ENCODE measurements at places on chromosomes 12 and 14. TPM values are rescaled to one million over a fixed set of nuclear protein-coding genes. Genes with fewer than 3 reads are reported as not detected.

GRCh38 chr12:116450406-116450910, 108.7 kb upstream of the MAP1LC3B2 start:
- DNase-seq: no peak

- DNase-seq: no peak
These were observed 87.5 kb downstream of the FUT8 start for GRCh38 chr14:65500075-65500474.

The NKX2-1 gene
- not detected for total RNA-seq

The NOVA1 gene
- total RNA-seq: 3.8 TPM

- DNase-seq: no peak
These were observed 199.2 kb upstream of the EEA1 start for GRCh38 chr12:93128332-93128707.

- no peak for DNase-seq
These were observed 2.1 kb downstream of the GMFB start for GRCh38 chr14:54486685-54487084.

DNA sequence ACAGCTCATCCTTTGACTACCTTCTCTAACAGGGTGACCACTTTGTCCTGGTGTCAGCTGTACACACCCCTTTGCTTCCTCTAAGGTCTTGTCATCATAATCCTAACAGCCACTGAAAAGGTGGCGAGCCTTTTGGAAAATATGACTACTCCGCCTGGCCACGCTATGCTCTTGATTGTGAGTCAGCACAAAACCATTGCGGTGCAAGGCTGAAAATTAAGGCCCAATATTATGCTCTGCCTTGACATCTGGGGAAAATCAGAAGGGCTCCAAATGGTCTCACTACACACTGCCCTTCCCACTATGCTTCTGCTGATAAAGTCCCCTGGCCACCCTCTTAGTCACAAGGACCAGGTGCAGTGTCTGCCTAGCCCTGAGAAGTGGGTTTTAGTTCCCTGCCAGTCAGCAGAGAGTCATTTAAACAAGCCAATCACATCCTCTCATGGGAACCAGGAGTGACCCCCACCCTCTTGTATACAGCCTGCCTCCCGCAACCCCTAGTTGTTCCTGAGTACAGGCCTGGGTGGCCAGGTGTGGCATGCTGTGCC, 34.3 kb downstream of the FGD6 start:
- no peak for DNase-seq

DNA sequence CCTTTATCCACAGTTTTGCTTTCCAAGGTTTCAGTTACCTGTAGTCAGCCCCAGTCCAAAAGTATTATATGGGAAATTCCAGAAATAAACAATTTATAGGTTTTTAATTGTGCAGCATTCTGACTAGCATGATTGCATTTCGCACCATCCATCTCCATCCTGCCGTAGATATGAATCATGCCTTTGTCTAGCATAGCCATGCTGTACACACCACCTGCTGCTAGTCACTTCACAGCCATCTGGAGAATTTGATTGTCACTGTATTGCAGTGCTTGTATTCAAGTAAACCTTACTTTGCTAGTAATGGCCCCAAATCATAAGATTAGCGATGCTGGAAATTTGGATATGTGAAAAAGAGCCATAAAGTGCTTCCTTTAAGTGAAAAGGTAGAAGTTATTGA, 36.0 kb downstream of the MUCL1 start:
- DNase-seq: no peak

The TAS2R9 gene
- total RNA-seq: not detected

- no peak for DNase-seq
These were observed 4.3 kb downstream of the OSBPL8 start for GRCh38 chr12:76555231-76555767.

GRCh38 chr12:56682323-56682722, 5.8 kb downstream of the PTGES3 start:
- no peak for DNase-seq

DNA sequence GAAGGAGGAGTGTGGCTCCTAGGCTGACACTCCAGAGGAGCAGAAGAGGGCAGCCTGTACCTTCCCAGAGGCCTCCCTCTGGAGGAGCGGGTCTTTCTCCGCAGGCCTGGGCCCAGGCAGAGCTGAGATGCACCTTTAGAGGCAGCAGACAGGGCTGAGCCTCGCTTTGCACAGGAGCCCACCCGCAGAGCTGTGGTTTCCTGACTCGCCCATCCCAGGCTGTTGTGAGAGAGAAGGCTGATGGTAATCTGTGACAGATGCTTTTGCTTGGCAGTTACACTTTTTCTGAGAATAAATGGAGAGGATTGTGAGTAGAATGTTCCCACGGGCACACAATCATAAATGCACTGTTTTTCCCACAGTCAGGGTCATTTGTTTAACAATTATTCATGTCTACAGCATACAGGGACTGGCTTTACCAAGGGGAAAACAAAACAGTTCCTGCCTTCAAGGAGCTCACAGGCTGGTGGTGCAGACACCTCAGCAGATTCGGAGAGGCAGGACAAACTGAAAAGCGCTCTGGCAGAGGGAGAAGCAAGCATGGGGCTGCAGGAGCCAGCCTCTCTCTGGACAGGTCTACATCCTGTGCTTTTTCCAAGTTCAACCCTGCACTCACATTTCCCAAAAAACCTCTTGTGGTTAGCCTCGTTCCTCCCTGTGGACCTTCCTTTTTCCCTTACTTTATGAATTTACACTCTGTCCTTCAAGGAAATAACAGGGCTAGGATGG, 13.9 kb downstream of the EVL start:
- no peak for DNase-seq

DNA sequence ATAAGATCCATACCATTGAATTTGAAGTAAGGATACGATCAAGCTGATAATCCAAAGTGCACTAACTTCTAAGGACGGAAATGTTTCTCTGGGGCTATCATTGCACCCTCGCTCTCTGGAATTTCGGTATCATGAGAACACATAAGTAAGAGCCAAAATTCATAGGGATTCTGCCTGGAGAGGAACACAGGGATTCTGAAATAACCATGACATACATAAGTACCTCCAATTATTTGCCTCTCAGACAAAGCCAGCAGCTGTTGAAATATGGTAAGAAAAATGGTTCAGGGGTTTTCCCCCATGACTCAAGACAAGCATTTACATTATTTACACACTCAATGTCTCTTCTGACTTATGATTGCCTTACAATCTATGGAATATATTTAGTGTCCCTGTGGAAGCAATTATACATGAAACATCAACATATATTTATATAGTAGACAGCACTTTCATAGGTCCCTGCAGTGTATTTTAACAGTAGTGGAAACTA, 1123.6 kb upstream of the SEL1L start:
- DNase-seq: no peak

DNA sequence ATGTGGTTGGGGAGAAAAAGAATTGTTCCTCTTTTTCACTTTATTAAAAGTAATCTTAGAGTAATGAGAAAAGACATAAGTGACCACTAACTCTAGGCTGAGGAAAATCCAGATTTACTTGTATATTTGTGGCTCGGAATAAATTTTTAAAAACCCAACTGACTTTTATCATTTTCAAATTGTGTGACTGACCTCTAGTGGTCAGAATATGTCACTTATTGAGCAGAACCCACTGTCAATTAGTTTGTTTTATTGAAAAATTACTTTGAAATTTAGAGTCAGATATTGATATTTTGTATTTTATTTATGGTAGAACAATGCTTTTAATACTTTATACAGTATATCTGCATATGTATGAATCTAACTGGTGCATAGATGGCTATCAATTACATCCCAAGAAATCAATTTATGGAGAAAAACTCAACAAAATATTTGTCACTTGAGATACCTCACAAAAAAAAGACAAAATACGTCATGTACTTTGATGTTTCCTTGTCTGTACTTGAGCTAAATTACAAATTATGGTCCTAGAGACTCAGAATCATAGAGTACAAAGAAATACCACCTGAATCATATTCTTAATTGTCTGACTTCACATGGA, 229.4 kb downstream of the CNTN1 start:
- DNase-seq: no peak

The GRIP1 gene
- total RNA-seq: 5.4 TPM

- no peak for DNase-seq
These were observed 57.0 kb downstream of the PLEKHG7 start for GRCh38 chr12:92759634-92760268.
